Sigmoid colon (tissue), 7 donors: ENCODE measurements at places on chromosomes 5 and 9. TPM values are rescaled to one million over a fixed set of nuclear protein-coding genes. Genes with fewer than 3 reads are reported as not detected.

TMEM171 gene
- not detected for total RNA-seq

SHC3 gene
- total RNA-seq = 0.68 TPM

TSLP gene
- not detected for total RNA-seq

TLE1 gene
- total RNA-seq = 54.6 TPM

DNA sequence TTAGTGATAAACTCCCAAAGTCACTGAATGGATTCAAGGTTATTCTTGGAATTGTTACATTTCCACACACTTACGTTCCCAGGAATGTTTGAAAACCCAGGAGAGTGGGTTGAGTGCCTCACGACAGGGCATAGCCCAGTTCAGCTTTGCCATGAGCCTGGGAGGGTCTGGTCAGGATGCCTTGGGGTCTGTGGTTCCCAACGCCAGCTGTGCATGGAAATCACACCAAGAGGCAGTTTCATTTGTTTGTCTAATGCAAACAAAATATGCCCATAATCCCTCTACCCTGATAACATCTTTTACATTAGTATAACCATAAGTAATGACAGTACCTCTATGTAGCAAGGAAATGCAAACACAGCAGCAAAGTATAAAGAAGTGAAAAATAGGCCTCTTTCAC, 25.3 kb upstream of the MSX2 start:
- no peak for DNase-seq

DNA sequence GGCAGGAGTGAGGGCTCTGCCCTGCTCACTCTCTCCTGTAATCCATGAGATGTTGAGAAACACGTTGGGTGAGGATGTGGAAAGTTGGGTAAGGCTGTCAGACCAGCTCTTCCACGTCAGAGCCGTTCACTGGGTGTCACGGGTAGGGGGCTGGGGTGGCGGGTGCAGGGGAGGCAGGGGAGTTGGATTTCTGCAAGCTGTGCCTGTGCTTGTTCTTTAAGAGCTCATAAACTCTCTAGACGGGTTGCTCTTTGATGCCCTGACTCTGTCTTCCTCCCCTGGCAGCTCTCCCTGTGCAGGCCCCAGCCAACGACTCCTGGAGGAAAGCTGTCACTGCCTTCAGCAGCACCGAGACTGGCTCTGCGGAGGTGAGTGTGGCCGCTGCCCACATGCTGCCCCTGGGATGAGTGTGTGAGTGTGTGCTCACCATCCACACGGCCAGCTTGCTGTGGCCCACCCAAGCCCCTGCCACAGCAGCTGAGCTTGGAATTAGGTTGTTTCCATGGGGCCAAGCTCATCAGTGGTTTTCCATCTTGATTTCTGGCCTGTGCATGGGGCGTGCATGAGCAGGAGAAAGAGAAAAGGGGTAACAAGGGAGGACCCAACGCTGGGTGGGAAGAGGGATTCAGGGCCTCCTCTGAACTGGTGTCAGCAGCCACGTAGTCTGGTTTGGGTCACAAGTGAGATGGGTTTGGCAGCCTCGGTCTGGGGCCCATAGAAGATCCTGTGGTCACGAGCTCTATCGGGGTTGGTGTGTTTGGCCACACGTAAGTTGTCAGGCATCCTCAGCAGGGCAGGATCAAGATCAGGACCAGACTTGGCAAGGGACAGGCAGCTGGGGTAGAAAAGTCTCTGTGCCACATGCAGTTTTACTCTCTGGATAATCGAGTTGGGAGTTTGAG, 21.0 kb upstream of the POMT1 start:
- DNase-seq = peak; percentile 86

GRCh38 chr9:114307899-114308267, 15.0 kb upstream of the ORM1 start:
- DNase-seq = no peak

DNA sequence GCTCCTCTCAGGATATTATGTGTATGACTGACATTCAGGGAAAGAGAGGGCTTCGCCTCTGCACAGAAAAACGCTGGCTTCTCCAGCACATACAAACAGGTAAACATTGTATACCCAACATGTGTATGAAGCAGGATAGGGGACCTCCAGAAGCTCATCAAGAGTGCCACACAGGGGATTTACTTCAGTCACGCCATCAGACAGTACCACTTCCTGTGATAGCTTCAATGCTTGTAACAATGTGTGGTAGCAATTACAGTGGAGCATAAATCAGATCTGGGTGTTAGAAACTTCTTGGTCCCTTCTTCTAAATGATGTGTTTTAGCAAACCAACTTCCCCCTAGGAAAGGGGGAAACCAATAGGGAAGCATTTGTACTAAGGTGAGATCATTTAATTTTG, 160.8 kb downstream of the TSSK1B start:
- DNase-seq = no peak

GRCh38 chr9:27470291-27470856, 53.7 kb upstream of the IFNK start:
- no peak for DNase-seq

- no peak for DNase-seq
Measured at GRCh38 chr5:139574641-139575312, 13.6 kb downstream of the UBE2D2 start.

GRCh38 chr9:20379804-20380225, 242.5 kb downstream of the MLLT3 start:
- no peak for DNase-seq
